ENCODE measurements at places on chromosomes 12 and 14.

GRCh38 chr12:16225692-16226091 is 51.8 kb downstream of the SLC15A5 start:
- DNase-seq: no peak

DNA sequence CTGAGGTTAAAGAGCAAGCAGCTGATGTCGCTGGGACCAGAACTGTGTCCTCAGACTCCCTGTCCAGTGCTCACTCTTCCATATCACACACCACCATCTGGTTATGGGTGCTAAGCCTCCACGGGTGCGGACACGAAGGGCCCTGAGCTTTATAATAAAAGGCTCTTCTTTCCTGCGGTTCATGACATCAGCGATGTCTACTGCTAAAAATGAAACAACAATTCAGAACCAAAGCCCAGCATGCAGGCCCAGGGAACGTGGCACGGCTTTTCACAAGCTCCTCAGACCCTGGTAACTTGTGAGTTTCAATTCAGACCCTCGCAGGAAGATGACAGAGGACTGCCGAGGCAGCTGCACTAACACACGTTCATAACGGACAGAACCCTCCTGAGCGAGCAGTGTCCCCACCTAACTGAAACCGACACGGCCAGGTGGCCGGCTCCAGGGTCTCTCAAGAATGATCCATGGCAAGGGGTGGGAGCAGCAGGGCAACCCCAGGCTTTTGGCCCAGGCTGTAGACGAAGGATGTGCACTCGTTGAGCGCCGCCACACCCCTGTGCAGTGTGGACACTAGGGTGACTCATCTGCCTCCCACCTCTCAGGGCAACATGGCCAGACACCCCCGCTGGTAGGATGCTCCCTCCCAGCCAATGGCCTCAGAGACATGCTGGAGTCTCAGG is 180.3 kb downstream of the CALM1 start:
- no peak for DNase-seq

GRCh38 chr12:22272335-22273151 is 62.0 kb downstream of the ST8SIA1 start:
- no peak for DNase-seq

- DNase-seq: no peak
These were observed 22.3 kb downstream of the ZNF268 start for GRCh38 chr12:133203344-133204263.

GRCh38 chr14:65299826-65300225 is 112.7 kb upstream of the FUT8 start:
- no peak for DNase-seq

GRCh38 chr14:91354979-91355685 is 62.5 kb downstream of the CCDC88C start:
- DNase-seq: no peak

- DNase-seq: no peak
These were observed 708 bp upstream of the P2RX4 start for GRCh38 chr12:121209221-121209620.

- no peak for DNase-seq
These were observed 41.1 kb downstream of the PSMA6 start for GRCh38 chr14:35333264-35333730.

- DNase-seq: no peak
These were observed 99.0 kb downstream of the GARIN6 start for GRCh38 chr12:99746538-99746937.

DNA sequence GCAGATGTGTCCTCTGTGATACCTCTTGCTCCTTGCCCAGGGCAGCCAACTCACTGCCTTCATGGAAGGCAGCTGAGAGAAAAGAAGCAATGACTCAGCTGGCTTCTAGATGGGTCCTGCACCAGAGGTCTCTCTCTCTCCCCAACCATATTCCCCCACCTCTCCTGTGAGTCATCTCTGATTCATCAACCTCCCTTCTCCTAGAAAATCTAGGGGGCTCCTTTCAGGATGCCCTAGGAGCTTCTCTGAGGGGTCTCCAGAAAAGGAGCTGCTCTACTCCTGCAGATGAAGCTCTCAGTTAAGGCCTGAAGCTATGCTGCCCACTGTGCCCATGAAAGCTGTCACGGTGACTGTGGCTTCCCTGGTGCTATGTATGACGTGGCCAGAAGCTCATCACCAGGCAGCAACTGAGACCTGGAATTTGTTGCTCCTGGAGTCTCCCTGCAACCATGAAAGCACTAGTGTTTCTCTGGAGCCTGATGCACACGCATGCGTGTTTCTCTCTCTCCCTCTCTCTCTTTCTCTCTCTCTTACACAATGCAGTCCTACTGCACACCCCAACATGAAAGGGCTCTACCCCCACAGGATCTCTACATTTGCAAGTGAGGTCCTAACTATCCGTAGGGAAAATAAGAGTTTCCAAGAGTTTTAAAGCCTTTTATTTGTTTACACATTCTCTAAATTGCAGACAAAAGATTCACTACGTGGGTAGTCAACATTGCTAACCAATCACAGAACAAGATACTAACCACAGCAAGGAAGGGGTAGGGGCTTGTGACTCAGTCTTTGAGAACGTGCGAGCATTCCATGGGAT is 285.3 kb downstream of the DPF3 start:
- no peak for DNase-seq

DNA sequence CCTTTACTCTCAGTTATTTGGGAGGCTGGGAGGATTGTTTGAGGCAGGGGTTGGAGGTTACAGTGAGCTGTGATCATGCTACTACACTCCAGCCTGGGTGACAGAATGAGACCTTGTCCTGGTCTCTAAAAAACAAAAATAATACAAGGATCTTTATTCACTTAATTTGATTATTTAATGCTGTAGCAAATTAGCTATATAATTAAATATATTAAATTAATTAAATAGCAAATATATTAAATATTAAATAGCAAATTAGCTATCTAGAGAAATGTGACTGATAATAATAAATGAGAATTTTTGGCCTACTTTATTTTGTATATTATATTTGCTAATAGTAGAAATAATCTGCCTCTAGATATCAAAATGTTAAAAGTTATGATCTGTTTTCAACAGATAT is 298.8 kb upstream of the NAV3 start:
- no peak for DNase-seq

- DNase-seq: no peak
These were observed 19.2 kb downstream of the DDX51 start for GRCh38 chr12:132124766-132125425.

- DNase-seq: peak; percentile 93
These were observed at the start of gene CCDC77 for GRCh38 chr12:401235-402028. TSS of gene CCDC77 (plus strand) at chr12:401644. CDS start at chr12:409384, 7,740 bp downstream.

DNA sequence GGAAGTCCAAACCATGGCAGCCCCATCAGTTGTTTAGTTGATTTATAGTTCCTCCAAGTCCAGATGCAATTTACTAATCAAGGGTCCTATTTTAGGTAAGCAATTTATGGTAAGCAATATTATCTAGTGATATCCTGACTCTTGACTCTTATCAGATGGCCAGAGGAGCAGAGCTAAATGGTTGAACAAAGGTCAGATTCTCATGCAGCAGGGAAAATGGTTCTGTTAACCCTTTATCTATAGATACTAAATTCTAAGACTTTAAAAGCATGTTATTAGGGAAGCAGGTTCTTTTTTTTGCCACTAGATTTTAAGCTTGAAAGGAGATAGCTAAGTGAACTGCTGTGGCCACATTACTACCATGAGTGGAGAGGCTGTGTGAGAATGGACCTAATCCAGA is 427.1 kb upstream of the FBXO33 start:
- no peak for DNase-seq

GRCh38 chr12:47085815-47086252 is 6.1 kb upstream of the AMIGO2 start:
- DNase-seq: peak; percentile 38

GRCh38 chr12:54439096-54439495 is 20.0 kb upstream of the ITGA5 start:
- DNase-seq: no peak

Measured in Calu3 (cell line).